GM04504 (cell line): ENCODE measurements at places on chromosomes 1 and 21.

- DNase-seq, result no peak
Observed at GRCh38 chr1:228994676-228995594, 259.7 kb downstream of the RHOU start.

DNA sequence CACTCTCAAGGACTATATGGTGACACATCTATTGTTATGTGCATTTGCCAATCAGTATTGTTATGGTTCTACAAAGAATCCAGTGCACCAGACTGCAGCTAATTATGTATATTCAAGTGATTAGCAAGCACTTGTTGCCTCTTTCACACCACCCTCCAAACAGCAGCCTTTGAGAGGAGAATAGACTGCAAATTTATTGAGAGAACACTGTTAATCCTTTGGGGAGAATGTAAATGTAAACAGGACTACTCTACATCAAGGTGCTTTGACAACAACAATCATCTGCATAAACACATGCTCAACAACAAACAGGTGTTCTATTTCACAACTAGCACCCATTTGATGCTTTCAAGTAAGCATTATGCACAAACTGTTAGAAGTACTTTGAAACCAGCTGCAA, 117.4 kb downstream of the AKT3 start:
- DNase-seq, result no peak

DNA sequence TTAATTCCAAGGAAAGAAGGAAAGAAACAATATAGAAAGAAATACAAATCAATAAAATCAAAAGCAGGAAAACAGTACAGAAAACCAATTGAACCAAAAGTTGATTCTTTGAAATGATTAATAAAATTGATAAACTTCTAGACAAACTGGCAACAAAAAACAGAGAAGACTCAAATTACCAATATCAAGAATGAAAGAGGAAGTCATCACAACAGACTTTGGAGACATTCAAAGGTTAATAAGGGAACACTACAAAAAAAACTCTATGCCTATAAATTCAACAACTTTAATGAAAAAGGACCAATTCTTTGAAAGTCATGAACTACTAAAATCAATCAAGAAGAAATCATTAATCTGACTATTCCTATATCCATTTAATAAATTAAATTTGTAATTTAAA, 329.3 kb upstream of the NR5A2 start:
- no peak for DNase-seq

DNA sequence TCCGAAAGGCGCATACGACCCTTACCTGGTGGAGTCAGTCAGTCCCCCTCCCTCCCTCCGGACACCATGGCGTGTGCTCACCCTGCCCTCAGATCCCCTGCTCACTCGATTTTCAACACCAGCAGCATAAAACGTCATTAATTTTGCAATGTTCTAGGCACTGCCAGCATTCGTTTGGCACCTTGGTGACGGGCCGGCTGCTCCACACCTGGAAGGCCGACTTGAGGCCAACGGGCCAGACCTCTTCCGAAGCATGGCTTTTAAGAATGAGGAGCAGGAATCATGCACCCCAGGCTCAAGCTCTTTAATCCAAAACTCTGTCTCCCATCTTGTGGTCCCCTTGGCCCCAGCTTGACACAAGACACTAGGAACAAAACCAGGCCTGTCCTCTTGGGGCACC, 33.1 kb downstream of the NPHP4 start:
- DNase-seq, result no peak

DNA sequence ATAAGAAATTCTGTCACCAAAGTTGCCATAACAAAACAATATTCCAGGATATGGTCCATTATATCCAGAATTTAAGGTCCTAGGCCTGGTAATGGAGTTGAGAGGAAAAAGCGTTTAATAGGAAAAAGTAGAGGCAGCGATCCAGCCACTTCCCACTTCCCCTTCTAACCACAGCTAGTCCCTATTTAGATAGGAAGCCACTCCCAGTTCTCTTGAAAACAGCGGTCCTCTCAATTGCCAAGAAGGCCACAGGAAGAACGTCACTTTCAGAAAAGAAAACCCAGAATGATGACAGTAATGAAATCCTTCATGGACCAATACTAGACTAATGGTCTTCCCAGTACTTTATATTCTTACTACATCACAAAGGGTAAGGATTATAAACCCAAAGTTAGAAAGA, 38.6 kb downstream of the ABL2 start:
- DNase-seq, result no peak

- DNase-seq, result no peak
Observed at GRCh38 chr21:32332463-32332951, 33.9 kb downstream of the MRAP start.
